GM23338 (cell line): ENCODE measurements at places on chromosomes 2 and 18. TPM values are rescaled to one million over a fixed set of nuclear protein-coding genes. Genes with fewer than 3 reads are reported as not detected.

DNA sequence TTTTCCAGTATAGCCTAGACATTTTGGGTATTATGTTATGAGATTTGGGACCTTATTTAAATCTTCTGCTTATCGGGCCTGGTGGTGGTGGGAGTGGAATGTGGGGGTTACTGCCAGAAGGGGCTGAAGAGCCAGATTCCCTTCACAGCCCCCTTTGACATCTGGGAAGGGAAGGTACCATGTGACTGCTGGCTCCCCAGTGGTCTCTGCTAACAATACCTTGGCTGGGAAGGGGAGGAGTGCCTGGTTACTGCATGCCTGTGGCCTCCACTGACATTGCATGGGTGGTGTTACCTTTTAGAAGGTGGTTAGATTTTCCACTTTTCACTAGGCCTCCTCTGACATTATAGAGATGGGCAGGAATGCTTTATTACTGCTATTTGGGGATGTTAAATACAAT lies 8.0 kb downstream of the ATP9B start:
- no peaks in the 10 kb centered on the region for H3K27me3 ChIP-seq
- DNase-seq, result peak; percentile 39
- no peaks in the 10 kb centered on the region for H3K36me3 ChIP-seq
- no peak overlapping the region for H3K27ac ChIP-seq

Gene CRIM1
- 30.9 and 36.4 TPM in 2 replicates for total RNA-seq

GRCh38 chr18:40613721-40614120 lies 1341.3 kb upstream of the PIK3C3 start:
- no peaks in the 10 kb centered on the region for H3K36me3 ChIP-seq
- H3K27ac ChIP-seq, result no peak overlapping the region
- DNase-seq, result no peak
- H3K4me3 ChIP-seq, result no peak overlapping the region
- H3K27me3 ChIP-seq, result no peaks in the 10 kb centered on the region
- H3K4me1 ChIP-seq, result no peaks in the 10 kb centered on the region

Gene OR6B2
- total RNA-seq, result not detected in 2 replicates
